T follicular helper cell (primary cell): ENCODE measurements at places on chromosomes 4 and X.

- DNase-seq, result no peak
These were observed 15.1 kb upstream of the REPS2 start for GRCh38 chrX:16931371-16931770.

GRCh38 chr4:62260254-62260653, 1060.1 kb downstream of the ADGRL3 start:
- no peak for DNase-seq

DNA sequence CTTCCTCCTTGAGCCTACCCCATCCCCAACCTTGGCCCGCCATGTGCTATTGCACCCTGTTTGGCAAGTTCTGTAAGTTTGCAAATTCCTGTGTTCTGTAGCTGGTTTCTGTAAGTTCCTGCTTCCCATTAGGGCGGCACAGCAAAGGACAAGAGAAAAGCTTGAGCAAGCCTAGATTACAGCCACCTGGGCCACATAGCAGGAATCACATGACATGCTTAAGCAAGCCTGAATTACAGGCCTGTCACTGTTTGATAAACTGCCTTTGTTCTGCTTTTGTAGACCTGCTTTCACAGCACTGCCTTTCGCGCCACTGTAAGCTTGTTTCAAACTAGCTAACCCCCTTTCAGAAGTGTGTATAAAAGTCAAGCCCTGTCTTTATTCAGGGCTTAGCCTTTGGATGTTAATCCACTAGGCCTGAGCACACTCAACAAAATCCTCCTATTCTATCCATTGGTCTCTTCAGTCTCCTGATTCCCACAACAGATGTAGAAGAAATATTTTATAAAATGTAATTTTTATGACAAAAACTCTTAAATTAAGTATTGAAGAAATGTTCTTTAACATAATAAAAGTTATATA, 906.8 kb upstream of the NDST4 start:
- no peak for DNase-seq

DNA sequence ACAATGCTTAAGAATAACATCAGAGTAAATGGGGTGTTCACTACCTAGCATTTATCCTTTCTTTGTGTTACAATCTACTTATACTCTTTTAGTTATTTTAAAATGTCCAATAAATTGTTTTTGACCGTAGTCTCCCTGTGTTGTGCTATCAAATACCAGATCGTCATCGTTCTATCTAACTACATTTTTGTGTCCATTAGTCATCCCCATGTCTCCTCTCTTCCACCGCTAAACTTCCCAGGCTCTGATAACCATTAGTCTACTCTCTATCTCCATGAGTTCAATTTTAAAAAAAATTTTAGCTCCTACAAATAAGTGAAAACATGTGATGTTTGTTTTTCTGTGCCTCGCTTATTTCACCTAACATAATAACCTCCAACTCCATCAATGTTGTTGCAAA, 381.9 kb downstream of the PRDM5 start:
- DNase-seq, result no peak

DNA sequence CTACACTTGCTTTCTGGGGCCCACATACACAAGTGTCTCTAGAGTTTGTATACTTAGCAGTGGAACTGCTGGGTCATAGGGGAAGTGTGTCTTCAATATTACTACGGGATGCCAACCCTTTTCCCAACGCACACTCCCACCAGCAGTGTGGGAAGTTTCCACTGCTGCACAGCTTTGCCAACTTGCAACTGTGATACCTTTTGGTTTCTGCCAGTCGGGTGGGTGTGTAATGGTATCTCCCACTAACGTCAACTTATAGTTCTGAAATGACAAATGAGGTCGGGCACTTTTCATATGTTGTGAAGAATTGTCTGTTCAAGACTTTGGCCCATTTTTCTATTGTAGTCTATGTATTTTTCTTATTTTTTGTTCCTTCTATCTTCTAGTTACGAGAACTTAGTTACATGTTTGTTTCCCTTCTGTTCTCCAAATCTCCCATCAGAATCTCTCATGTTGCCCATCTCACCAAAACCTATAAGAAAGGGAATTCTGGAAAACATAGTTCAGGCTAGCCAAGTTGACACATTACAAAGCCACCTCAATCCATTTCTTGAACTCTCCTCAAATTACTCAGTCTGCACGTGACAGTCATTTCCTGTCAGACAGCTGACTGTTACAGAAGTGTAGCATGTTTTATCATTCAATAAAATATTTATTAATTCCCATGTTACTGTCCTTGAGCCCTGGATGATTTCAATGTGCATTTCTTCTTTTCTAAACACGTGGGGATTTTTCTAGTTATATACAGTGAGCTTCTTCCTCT, 30.7 kb downstream of the PNMA6E start:
- no peak for DNase-seq

DNA sequence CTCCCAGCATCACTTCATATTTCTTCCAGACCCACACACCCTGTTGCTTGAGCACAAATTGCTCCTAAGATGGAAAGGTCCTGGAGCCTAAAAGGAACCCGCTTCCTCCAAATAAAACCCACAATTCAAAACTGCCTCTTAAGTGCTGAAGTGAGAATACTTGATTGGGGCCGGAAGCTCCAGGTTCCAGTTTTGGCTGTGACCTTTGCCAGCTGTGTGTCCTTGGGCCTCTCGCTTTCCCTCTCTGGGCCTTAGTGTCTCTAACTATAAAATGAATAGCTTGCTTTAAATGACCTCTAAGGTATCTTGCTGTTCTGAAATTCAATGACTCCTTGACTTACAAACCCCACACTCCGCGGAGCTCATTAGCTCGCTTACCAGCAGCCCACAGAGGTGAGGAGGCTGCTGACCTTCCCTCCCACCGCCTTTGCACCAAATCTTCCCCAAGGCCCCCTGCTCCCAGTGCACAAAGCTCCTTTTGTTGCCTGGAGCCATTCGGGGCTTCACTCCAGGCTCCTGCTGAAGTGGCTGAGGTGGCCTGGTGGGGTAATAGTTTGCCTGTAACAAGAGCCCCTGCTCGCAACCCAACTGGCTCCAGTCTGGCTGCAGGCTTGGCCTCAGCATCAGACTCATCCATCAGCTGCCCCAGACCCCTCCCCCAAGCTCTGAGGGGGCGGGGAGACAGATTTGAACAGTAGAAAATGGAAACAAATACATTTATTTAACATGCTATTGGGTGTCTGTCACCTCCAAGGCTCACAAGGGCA, 21.8 kb downstream of the STARD8 start:
- no peak for DNase-seq

DNA sequence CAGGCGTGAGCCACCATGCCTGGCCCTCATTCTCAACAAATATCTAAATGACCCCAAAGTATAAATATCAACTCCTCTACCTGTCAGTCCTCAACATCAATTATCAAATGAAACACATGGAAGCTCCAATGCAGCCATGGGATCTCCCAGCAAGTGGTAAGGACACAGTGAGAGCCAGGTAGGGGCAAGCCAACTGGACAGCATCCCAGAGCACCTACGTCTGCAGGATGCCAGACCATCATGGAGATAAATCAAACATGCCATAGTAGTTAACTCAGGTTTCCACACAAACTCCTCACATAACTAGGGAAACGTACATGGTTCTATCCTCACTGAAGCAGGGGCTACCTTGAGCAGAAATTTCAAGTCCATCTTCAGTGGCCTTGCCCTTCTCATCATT, 159.9 kb upstream of the MED14 start:
- no peak for DNase-seq

DNA sequence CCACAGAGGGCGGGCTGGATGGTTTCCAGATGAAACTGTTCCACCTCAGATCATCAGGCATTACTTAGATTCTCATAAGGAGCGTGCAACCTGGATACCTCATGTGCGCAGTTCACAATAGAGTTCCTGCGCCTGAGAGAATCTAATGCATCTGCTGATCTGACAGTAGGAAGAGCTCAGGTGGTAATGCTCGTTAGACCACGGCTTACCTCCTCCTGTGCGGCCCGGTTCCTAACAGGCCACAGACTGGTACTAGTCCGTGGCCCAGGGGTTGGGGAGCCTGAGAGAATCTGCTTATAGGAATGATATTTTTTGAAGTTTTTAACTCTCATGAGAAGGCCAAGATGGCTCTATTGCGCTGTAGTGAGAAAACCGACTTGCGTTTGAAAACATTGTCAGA, 5.4 kb downstream of the NCAPG start:
- DNase-seq, result no peak

DNA sequence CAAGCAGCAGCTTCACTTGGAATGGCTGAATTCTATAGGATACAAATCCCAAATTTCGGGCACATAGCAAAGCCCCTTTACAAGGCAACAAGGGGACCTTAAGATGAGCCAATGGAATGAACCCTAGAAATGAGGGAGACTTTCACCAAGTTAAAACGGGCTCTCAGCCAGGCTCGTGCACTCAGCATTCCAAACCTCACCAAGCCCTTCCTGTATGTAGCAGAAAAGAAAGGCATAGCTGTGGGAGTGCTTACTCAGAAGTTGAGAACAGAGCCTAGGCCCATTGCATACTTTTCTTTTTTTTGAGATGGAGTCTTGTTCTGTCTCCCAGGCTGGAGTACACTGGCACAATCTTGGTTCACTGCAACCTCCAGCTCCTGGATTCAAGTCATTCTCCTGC, 10.8 kb upstream of the HERC5 start:
- no peak for DNase-seq

DNA sequence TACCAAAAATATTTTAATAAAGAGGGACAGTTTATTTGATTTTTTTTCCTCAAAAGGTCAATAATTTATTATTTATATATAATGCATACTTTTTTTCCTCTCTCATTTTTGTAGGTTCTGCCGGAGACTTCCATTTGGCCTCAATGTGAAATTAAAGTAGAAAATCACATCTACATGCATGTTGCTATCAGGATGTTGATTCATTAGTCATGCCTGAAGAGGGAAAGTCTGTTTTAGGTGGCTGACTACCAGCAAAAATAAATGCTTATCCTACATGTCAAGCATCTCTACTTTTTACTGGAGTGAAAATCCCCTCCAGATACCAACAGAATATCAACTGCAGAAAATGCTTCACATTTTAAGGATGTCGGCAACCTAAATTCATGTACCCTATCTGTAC, 41.5 kb downstream of the KIAA0232 start:
- no peak for DNase-seq

GRCh38 chr4:88097301-88097700, 61.1 kb downstream of the ABCG2 start:
- no peak for DNase-seq

- DNase-seq, result no peak
These were observed 37.1 kb downstream of the HEPH start for GRCh38 chrX:66200855-66201795.

DNA sequence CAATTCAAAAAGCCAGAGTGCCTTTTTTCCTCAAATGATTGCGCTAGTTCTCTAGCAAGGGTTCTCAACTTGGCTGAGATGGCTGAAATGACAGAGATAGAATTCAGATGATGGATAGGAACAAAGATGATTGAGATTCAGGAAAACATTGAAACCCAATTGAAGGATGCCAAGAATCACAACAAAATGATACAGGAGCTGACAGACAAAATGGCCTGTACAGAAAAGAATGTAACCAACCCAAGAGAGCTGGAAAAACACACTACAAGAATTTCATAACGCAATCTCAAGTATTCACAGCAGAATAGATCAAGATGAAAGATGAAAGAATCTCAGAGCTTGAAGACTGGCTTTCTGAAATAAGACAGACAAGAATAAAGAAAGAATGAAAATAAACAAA, 51.7 kb upstream of the MMAA start:
- DNase-seq, result no peak

GRCh38 chr4:78185117-78185516, 128.0 kb downstream of the FRAS1 start:
- DNase-seq, result no peak

- no peak for DNase-seq
These were observed 40.1 kb downstream of the ARHGEF9 start for GRCh38 chrX:63744850-63745394.

- no peak for DNase-seq
These were observed 1.8 kb downstream of the ATP11C start for GRCh38 chrX:139930916-139931645.

- no peak for DNase-seq
These were observed 147.4 kb upstream of the RPS6KA3 start for GRCh38 chrX:20414066-20414465.

GRCh38 chrX:145865082-145865481, 47.5 kb downstream of the SLITRK2 start:
- no peak for DNase-seq

DNA sequence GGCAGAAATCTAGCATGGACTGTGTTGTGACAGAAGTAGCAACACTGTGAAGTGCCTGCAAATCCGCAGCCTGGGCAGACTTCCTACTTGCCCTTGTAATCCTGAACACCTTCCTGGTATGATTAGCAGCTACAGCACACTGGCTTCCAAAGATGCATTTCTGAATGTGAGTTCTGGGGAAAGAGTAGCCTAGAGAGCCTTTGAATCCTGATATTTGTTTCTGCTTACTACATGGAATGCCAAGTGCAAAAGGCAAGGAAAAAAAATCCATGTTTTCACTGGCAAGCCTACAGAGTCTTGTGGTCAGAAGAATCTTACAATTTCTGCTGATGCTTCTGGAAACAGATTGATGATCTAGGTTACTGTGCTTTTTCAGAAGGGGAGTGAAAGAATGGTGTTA, 223.7 kb downstream of the COL25A1 start:
- DNase-seq, result no peak

DNA sequence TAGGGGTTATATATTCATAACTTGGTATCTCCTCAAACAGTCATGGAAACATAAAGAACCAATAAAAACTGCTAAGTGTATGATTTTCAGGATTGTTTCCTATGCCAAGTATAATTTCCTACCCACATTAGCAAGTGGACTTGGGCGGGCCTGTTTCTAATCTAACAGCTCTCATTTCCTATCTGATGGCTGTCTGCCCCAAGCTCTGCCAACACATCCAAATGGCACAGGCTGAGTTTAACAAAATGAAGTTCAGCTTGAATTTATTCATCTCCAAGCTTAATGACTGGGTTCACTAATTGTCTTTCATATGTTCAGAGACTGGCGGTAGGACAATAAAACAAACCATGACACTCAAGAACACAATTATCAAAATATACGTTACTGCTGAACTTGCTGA, 55.5 kb upstream of the S100G start:
- no peak for DNase-seq

DNA sequence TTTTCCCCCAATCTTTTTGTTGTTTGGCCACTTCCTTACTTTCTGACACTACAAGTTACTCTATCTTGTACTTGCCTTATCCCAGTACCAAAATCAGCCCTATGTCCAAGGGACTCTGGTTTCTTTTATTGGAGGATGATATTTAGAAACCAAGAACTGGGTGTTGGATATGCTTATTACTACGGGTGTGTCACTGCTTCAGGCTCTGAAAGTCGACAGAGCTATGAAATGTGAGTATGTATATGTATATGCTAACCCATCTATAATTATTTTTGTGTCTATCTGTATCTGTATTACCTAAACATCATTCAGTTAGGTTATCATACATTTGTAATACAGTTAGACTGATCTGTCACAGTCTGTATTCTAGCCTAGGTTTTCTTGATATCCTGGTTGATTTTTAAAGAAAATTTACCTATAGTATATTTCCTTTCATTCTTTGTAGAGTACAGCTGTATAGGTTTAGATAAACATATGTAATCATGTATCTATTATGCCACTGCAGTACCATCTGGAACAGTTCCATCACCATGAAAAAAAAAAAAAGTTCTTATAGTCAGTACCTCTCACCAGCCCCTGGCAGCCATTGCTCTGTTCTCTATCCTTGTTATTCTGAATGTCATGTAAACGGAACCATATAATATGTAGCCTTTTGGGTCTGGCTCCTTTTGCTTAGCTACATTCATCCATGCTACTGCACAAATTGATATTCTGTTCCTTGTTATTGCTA, 18.1 kb downstream of the SEC24B start:
- no peak for DNase-seq
